Stimulated activated CD8-positive, alpha-beta memory T cell treated with anti-CD3 and anti-CD28 coated beads, Interleukin-2, amount 100 ng/mL, for 1 hour (primary cell): ENCODE measurements at places on chromosomes 5 and 9.

DNA sequence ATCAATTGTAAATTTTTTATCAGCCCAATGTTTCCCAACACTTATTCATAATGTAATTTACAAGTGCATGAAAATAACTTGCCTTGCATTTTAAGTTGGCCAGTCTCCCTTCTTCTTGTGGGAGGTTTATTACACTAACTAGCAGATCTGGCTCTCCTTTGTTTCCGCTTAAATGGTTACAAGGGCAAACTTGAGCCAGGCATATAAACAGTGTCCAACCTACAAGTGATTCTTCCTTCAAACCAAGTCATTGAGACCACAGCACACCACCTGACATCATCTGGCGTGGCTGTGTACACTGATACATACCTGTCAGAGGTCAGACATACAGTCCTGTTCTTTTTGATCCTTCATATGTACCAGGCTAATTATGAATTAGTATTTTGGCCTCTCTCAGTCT lies 80.1 kb downstream of the ALDH1A1 start:
- no peak for DNase-seq

- DNase-seq, result no peak
Observed at GRCh38 chr5:75951158-75951557, 132.0 kb upstream of the SV2C start.

- DNase-seq, result no peak
Observed at GRCh38 chr5:4225741-4226140, 630.1 kb downstream of the IRX1 start.

- DNase-seq, result no peak
Observed at GRCh38 chr5:98804066-98804465, 30.6 kb downstream of the RGMB start.

- DNase-seq, result no peak
Observed at GRCh38 chr9:13383855-13384254, 104.4 kb upstream of the MPDZ start.

- DNase-seq, result no peak
Observed at GRCh38 chr9:79562749-79563386, 8.9 kb upstream of the TLE4 start.

GRCh38 chr9:77726814-77727213 lies 78.7 kb upstream of the GNA14 start:
- no peak for DNase-seq

- no peak for DNase-seq
Observed at GRCh38 chr5:154756868-154757813, 2.0 kb downstream of the LARP1 start.

DNA sequence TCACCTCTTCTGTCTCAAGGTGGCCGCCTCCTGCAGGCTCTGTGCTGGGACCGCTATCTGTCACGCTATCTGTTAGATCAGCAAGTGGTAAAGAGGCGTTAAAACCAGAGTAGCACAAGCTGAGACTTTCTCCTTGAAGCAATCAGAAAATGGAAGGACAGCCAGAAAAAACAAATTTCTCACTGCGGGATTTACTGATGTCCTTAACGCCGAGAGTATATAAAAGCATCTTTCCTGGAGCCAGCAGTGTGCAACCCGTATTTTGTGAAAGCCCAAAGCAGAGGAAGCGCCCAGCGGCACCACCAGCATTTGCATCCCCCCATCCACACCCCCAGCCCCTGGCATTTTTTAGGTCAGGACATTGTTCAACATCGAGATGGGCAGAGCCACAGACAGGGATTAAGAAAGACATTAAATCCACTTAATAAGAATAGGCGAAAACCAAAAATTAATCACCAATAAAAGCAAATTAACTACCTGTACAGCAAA lies 48.6 kb downstream of the DUSP1 start:
- peak; percentile 19 for DNase-seq

- no peak for DNase-seq
Observed at GRCh38 chr9:27425827-27426510, 98.1 kb upstream of the IFNK start.

DNA sequence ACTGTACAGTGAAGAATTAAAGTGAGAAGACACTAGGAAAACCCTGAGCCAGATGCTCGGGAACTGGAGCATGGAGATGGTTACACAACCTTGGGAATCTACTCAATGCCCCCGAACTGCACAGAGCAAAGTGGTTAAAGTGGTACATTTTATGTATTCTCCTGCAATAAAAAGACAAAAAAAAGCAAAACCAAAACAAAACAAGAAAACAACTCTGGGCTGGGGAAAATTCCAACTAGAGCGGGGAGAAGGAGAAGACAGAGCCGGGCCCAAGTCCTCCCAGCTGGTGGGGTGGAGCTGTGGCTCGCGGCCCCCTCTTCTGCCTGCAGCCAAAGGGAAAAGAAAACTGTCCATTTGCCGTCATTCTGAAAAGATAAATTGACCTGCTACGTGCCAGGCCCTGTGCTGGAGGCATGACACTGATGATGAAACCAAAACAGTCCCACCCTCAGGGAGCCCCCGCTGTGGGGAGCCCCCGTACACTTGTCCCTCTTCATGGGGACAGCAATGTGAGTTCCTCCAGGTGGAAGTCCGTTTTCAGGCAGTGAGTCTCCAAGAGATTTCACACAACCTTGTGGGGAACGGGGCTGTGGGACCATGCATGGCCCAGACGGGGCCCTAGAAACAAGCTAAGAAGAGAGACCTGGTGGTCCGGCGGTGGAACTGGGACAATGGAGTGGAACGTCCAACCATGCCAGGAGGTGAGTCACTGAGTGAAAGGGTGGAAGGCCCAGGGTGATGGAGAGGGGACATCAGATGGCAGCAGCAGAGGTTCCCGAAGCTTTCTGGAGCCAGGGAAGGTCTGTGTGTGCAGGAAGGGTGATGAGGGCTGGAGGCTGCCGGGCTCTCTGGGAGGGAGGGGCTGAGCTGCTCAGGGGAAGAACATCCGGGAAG lies 114.8 kb upstream of the COL5A1 start:
- DNase-seq, result no peak

DNA sequence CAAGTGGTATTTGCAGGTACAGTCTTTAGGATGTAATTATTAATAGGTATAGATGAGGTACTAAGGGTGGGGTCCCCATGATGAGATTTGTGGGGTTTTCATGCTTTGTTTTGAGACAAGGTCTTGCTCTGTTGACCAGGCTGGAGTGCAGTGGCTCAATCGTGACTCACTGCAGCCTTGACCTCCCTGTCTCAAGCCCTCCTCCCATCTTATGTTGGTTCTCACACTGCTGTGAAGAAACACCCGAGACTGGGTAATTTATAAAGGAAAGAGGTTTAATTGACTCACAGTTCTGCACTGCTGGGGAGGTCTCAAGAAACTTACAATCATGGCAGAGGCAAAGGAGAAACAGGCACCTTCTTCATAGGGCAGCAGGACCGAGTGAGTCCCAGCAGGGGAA lies 217.5 kb downstream of the CDK5RAP2 start:
- no peak for DNase-seq

- no peak for DNase-seq
Observed at GRCh38 chr5:173029499-173029921, 26.6 kb upstream of the CREBRF start.

DNA sequence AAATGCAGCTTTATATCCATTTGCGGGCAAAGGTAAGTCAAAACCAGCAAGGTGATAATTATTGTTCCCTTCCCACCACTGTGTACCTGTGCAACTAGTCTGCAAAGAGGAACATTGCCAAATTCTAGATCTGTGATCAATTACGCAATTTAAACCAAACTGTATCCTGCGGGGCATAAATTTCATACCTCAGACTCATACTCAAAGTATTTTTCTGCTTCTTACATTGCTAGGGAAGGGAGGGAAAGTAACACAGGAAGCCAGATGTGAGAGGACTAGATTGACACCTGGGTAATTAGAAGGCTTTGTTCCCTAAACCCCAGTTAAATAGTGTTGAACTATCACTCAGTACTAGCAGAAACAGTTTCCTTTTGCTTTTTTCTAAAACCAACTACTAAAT lies 240.2 kb upstream of the ZNF608 start:
- no peak for DNase-seq

DNA sequence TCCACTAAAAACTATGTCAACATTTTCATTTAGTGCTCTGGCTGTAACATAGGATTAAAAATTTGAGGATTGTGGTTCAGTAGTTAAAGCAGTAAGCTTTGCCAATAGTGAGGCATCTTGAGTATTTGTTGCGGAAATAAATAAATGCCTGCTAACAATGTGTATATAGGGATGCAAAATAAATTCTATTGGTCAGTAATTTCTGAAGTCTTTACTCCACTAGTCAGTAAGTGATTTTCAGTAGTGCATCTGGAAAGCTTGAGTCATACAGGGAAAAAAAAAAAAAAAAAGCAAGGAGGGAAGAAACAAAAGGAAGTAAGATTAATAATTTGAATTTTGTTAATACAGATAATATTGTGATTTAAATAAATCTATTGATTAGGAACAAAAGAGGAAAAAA lies 21.0 kb downstream of the NIPBL start:
- no peak for DNase-seq

DNA sequence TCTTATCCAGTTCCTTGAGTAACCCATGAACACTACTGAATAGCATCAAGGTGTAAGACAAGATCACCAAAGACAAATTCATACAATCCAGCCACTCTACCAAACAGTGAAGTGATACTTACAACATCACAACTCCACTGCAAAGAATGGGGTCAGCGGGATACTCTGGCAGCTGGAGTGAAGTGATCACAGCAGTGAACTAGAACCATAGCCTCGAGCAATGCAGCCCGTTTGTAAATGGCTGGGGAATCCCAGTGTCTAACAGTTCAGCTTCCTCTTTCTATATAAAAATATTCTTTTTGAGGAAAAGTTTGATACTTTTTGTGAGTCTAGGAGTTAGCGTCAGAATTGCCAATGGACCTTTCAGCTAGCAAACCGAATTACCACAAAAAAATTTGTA lies 515.2 kb downstream of the ZNF608 start:
- no peak for DNase-seq

GRCh38 chr9:134489621-134490408 lies 151.8 kb upstream of the COL5A1 start:
- no peak for DNase-seq

DNA sequence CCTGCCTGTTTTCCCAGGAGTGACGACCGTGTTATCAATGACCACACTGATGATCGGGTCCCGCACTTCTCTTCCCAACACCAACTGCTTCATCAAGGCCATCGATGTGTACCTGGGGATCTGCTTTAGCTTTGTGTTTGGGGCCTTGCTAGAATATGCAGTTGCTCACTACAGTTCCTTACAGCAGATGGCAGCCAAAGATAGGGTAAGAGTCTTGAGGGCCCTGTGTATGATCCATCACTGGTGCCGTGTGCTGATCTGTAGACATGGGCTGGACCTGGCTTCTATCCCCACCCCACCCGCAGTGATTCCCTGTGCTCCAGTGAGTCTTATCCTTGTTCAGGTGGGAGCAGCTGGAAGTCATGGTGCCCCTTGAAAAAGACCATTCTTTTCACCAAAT lies 26.0 kb downstream of the GABRP start:
- no peak for DNase-seq

GRCh38 chr9:130940027-130940549 lies 1.0 kb upstream of the FIBCD1 start:
- DNase-seq, result no peak

DNA sequence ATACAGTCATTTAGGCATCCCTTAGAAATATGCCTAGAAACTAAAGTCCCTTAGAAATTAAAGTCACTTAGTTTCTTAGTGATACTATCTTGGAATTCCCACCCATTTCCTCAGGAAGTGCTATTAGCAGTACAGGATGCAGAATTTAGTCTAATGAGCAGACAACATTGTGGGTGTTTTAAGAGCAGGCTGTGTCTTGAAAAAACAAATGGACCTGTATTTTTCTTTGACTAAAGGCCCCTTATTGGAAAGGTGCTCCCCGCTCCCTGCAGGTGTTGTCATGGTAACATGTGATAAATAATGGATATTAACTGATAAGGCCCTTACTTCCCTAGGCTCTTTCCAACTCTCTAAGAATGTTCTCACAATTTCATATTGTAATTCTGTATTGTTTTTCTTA lies 38.8 kb upstream of the STARD4 start:
- DNase-seq, result no peak

DNA sequence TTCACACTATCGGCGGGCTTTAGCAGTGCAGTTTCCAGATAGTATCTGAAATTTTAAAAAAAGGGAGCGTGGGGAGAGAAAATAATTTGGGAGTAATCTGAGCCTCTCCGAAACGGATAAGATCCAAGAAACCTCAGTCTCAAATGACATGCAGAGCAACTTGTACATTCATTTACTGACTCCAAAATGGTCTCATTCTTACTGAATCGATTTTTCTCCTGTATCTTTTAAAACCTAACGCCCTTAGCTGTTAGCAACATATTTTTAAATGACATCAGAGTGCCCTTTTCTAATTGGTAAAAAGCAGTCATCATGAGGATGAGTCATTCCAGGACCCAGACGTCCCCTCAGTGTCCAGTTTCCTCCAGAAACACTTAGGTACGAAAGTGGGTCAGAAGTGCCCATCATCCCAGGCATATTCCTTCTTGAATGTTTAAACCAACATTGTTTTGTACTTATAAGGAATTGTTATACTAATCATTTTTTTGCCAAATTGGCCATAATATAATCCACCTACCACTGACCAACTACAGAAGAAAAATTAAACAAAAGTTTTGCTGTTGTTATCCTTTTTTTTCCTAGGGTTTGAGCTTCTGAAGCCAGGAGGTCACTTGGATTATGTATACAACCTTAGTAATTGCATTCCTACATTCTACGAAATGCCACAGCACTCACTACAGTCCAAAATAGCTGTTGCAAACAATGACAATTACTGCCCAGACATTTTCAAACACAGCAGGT lies 354.4 kb downstream of the ADAMTS6 start:
- no peak for DNase-seq

- DNase-seq, result no peak
Observed at GRCh38 chr5:59483971-59484472, 409.5 kb downstream of the PDE4D start.

- DNase-seq, result no peak
Observed at GRCh38 chr5:158753354-158753753, 346.4 kb downstream of the EBF1 start.

DNA sequence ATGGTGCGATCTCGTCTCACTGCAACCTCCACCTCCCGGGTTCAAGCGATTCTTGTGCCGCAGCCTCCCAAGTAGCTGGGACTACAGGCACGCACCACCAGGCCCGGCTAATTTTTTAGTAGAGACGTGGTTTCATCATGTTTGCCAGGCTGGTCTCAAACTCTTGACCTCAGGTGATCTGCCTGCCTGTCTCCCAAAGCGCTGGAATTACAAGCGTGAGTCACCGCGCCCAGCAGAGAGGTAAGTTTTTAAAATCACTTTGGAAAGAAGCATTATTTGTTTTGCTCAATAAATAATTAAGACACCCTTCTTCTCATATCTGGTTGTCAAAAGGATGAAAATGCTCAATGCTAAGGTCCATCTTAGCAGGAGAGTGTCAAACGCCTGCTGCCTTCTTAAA lies 48.5 kb upstream of the STXBP1 start:
- no peak for DNase-seq

DNA sequence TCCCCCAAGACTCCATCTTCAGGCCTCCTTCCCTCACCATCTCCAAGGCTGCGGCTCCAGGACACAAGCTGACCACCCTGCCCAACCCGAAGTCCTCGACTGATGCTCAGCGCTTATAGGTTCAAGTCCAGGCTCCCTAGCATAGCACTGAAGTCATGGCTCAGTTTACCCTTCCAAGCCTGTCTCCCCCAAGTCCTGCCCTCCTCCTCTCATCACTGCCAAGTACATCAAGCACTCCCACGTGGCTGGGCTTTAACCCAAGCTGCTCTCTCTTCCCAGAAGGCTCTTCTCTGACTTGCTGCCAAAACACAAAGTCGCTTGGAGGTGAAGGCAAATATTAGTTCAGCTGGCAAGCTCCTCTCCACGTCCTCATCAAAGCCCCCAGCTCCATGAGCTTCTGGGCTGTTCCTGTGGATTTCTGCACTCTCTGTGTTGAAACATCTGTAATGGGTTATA lies 22.1 kb upstream of the MARCHF6 start:
- DNase-seq, result no peak

- no peak for DNase-seq
Observed at GRCh38 chr5:98641671-98642070, 131.8 kb upstream of the RGMB start.
